Suppressor macrophage treated with lipopolysaccharide for 4 hours (primary cell): ENCODE measurements at places on chromosomes 12 and 14.
A peak's percentile ranks its signal among the peaks of the same experiment; 100 is the strongest.

DNA sequence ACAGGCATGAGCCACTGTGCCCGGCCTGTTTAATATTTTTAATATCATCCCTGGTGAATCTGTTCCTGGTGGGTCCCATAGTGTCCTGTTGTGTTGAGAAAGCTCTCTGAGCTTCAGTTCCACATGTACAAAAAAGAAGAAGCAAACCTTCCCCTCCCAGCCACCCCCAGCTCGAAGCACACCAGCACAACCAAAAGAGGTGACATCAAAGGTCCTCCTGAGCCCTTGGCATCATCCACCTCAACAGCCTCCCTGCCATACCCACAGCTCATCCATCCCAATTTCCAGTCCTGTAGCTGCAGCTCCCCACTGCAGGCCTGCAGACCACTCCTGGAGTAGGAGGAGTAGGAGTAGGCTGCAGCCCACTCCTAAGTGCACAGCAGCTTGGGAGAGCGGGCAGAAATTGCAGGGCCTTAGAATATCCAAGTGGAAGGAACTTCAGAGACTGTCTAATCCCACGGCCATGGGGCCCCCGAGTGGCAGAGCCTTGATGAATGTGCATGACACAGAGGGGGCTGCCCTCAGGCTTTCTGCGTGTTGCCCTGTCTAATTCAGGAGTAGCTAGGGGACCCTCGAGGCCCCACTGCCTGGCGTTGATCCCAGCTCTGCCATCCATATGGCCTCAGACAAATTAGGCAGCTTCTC is 36.7 kb upstream of the CD9 start:
- no peak for DNase-seq

- no peak for DNase-seq
Observed at GRCh38 chr12:12577786-12578185, 15.1 kb upstream of the DUSP16 start.

GRCh38 chr12:27552886-27553560 is 29.0 kb downstream of the PPFIBP1 start:
- peak; percentile 24 for DNase-seq

DNA sequence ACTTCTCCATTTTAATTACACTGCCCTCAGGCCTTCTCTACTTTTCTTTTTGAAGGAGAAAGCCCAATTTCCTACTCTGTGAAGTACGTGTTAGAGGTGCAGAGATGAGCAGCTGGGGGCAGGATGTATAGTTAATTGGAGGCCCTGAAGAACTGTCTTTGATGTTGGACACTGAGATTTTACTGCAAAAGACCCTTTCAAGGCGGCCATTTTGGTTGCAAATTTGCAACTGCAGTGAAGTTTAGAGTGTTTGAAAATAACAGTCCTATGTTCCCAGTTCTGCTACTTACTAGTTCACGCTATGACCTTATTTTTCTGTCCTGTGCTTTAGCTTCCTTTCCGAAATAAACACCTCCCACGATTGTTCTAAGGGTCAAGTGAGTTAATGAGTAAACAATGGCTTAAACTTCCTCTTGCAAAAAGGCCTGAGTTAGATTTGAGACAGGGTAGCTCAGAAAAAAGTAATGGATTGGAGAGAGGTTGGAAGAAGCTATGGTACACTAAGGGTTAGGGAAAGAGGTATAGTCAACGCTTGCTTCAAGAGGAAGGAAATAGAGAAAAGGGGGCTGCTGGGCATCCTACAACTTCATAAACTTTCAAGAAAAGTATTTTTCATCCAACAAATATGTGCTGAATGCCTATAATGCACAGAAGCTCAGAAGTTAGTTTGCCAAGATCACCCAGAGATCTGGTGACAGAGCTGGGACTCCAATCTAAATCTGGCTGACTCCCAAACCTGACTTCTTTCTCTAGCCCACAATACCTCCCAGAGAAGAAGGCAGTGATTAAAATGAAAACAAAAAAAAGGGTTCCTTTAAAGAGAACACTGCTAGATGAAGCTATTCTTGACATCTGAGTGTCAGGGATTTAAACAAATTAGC is 26.4 kb upstream of the DICER1 start:
- peak; percentile 77 for DNase-seq

- no peak for DNase-seq
Observed at GRCh38 chr12:38744041-38744440, 161.3 kb downstream of the CPNE8 start.

DNA sequence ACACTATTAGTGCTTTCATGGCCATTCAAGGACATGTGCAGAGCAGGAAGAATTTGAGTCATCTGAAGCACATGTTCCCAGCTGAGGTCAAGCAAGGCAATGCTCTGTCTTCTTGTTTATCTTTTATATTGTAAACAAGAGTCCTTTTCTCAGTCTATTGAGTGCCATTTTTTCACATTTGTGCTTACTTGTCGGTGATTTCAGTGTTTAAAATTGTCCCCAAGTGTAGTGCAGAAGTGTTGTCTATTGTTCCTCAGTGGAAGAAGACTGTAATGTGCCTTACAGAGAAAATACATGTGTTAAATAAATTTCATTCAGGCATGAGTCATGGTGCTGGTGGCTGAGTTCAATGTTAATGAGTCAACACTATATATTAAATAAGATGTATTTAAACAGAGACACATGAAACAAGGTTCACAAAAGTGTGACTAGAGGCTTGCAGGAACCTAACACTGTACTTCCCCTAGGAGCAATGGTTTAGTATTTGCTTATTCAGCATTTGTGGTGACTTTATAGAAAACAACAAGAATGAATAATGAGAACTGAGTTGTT is 391.1 kb downstream of the LRIG3 start:
- no peak for DNase-seq

- no peak for DNase-seq
Observed at GRCh38 chr12:131842169-131842568, 14.0 kb downstream of the MMP17 start.

DNA sequence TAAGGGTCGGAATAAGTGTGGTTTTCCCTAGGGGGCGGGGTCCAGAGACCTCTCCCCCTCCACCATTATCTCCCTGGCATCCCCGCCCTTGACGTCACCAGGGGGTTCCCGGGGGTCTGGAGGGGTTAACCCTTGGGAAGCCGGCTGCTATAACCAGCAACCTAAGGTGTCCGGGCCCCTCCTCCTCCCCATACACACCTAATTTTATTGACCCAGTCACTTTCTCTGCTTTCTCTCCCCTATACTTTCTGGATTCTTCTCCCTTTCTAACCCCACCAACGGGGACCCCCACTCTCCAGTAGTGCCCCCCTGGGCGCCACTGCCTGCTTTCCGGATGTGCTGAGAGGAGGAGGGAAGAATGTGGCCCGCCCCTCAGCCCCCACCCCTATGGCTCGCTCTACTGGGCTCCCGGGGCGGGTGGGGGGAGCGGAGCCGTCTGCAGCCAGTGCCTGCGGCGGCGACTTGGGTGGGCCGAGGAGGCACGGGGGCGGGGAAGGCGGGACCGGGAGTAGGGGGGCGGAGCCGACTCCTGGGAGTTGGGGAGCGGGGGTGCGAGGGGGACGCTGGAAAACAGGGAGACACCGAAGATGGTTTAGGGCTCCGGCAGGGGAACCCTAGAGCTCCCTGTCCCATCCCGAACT is 1.8 kb downstream of the GLI1 start:
- no peak for DNase-seq

DNA sequence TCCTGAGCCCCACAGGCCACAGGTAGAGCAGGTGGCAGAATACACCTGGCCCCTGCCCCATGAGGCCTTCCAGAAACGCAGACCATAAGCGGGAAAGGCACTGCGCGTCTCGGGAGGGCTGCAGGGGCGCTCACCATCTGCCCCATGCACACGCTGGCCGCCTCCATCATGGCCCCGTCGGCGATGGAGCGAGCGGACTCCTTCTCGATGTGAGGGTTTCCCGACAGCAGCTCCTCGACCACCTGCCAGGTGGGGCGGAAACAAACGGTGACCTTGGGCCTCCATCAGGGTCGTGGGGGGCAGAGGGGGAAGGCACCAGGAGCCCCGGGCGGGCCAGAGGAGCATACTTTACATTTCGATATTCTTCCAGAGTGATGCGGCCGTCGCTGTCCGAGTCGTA is 52.8 kb downstream of the TESC start:
- DNase-seq, result no peak

- DNase-seq, result peak; percentile 82
Observed at GRCh38 chr14:49920935-49921334, 28.1 kb downstream of the ARF6 start.

GRCh38 chr12:111046896-111047295 is 126.5 kb upstream of the MYL2 start:
- DNase-seq, result no peak

GRCh38 chr14:92014040-92014439 is 25.8 kb downstream of the TRIP11 start:
- DNase-seq, result no peak

DNA sequence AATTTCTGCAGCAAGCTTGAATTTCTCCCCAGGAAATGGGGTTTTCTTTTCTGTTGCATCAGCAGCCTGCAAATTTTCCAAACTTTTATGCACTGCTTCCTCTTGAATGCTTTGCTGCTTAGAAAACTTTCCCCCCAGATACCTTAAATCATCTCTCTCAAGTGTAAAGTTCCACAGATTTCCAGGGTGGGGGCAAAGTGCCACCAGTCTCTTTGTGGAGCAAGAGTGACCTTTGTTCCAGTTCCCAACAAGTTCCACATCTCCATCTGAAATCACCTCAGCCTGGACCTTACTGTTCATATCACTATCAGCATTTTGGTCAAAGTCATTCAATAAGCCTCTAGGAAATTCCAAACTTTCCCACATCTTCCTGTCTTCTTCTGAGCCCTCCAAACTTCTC is 241.6 kb upstream of the TMTC1 start:
- DNase-seq, result no peak

- DNase-seq, result no peak
Observed at GRCh38 chr12:79549531-79550271, 141.1 kb downstream of the PAWR start.

GRCh38 chr14:34742270-34743115 is 28.1 kb upstream of the CFL2 start:
- DNase-seq, result no peak

DNA sequence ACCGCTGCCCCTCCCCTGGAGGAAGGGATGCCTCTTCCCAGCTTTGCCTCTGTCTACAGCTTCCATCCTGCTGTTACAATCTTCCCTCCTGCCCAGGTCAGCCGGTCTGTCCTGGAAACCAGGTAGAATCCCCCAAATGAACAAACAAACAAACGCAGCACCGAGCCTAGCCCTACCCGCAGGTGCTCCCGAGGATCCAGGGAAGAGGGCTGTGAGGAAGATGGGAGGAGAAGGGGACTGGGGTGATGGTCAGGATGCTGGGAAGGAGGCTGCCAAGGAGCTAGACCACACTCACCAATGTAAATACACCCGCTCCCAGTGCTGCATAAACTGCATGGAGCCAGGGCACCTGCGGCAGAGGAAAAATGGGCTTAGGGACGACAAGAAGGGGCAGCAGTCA is 16.6 kb downstream of the FAIM2 start:
- no peak for DNase-seq

DNA sequence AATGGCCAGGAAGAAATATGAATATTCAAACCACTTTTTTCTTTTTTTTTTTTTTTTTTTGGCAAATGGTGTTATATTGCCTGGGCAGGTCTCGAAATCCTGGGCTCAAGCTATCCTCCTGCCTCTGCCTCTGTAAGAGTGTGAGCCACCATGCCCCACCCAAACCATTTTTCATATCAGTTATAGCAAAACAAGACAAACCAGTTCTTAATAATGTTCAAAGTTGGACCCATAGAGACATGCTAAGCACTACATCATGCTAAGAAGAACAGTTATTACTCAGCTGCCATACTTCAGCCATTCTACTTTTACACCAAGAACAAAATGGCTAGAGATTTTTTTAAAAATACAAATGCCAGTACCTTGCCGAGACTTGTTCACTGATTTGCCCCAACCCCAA is 25.5 kb downstream of the EIF2S1 start:
- no peak for DNase-seq

- no peak for DNase-seq
Observed at GRCh38 chr12:98997899-98998298, 352.8 kb downstream of the APAF1 start.

DNA sequence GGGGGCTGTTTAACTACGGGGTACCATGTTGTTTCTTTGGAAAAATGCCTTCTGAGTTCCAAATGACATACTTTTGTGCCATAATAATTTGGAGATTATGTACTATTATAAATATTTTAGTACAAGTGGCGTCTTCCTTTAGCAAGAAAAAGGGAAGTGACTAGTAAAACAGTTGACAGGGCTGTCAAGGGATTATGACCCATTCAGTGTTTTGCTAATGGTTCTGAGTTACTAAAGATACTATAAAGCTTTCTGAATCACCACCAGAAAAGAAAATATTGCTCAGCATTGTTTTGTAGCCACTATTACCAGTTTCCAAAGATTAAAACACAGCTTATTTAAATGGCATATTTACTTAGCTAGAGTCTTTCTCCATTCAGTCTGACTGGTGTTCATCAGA is 334.9 kb downstream of the SNAPC1 start:
- DNase-seq, result peak; percentile 2

DNA sequence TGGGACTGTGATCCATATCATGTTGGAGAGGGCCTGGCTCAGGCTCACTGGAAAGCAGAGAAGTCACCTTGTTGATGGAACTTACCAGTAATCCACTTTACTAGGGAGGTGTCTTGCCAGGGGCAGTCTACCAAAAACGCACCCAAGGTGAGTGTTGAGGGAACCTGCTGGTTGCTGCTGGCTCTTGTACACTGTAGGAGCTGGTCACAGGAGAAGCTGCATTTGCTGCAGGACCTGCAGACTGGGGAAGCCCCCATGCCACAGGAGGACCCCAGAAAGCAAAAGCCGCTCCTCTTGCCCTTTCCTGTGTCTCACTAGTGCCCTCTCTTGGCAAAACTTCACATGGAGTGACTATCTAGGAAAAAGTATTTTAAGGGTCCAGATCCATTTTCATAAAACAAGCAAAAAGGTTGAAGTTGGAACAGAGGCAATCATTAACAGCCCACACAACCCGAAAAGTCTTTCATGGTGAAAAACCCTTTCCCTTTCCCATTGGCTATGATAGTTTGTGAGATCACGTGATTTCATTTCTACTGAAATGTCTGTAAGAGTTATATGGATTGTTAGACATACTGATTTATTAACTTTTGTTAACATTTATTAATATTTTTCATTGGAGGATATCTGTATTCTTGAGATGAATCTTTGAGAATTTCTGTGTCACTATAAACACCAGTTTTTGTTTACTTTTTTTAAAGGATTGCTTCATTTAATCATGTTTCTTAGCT is 59.2 kb downstream of the RASSF8 start:
- DNase-seq, result peak; percentile 41
